DMS79 treated with DMSO at 0.1 percent for 48 hours (cell line): ENCODE measurements at places on chromosomes 13 and 19.

DNA sequence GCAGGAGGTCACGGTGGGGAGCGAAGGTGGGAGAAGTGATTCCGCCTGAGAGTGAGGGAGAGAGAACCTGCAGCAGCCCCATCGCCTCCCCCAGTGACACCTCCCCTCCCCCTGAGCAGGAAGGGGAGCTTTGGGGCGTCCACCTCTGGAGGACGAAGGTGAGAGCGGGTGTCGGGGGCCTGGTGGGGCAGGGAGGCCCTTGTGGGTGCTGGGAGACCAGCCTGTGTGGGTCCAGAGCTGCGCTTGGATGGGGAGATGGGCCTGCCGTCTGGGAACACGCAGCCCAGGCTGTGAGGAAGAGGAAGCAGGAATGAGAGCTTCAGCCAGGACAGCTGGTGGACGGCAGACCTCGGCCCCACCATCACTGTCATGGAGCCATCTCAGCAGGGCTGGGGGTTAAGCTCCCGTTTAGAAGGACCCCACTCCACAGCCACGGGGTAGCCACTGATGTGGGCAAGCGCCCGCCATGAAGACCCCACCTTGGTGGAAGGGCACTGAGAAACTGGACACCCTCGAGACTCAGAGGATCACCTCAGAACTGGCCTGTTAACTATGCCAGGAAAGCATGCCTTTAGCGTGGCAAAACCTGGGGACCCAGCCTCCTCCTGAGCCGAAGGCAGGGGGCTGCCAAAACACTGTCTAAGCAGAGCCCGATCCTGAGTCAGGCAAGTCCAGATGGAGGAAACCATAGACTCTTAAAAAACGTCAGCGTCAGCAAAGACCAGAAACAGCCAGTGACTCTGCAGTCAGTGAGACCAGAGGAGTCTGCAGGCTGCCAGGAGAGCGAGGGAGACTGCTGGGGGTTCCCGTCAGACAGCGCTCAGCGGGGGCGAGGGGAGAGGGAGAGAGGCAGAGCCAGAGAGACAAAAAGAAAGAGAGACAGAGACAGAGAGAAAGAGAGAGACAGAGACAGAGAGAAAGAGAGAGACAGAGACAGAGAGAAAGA is 6.4 kb upstream of the PROZ start:
- peak; percentile 18 for DNase-seq

DNA sequence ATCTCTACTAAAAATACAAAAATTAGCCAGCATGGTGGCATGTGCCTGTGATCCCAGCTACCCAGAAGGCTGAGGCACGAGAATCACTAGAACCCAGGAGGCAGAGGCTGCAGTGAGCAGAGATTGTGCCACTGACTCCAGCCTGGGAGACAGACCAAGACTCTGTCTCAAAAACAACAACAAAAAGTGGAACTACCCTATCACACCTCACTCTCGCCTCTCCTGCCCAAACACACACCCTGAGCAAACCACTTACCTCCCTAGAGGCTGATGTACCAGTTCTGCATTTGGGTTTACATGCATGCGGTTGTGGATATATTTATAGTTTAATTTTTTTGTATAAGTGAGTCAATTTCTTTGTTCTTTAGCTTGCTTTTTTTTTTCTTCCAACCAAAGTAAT is 7.7 kb upstream of the PTOV1 start:
- DNase-seq: no peak

DNA sequence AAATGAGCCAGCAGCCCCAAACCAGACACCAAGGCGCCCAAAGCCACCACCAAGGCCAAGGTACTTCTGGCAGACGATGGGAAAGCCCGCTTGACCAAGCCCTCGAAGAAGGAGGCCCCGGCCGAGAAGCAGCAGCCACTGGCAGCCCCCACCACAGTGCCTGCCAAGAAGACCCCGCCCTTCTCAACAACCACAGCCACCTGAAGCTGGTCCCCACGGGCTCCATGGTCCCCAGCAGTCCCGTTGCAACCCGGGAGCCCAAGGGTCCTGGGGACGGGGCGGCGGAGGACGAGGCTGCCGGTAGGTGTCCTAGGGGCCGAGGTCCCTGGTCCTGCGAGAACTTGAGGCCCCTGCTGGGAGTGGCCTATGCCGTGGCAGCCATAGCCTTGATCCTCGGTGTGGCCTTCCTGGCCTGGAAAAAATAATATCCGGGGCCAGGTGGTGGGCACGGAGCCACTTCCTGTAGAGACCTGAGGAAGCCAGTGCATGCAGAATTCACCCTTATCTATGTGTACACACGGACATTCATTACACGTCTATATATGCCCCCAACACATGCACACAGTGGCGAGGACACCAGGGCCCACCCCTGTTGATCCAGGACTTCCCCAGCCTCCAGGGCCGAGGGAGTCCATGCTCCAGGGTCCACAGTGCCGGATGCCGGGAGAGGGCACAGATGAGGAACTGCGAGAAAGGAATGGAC is 13.8 kb downstream of the C1QTNF9 start:
- no peak for DNase-seq

DNA sequence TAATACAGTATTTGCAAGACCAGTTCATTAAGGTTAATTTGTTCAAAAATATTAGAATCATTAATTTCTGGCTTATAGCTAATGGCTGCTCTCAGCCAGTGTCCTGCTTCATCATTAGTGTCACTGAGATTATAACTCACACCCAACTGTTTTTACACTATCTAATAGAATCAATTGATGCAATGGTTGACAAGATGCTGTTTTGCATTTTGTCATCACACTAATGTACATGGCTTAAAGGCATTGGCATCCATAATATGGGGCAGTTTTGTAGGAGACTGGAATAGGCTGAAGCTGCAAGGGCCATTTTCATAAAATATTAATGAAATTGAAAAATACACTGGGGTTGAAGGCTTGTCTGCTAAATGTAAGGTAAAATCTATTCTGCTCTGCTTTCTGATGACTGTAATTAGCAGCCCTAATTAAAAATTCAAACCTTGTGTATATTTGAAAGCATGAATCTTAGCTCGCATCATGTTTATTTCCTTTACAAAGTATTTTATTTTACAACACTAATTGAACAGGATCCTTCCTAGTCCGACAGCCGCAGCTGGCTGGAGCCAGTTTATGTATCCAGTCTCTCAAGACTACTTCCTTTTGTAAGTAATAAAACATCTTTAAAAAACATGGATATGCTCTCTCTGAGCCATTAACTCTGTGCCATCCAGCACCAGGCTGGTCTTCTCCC is 296.7 kb downstream of the POU4F1 start:
- no peak for DNase-seq

- no peak for DNase-seq
These were observed 1.6 kb upstream of the ADPRHL1 start for GRCh38 chr13:113454936-113455335.

DNA sequence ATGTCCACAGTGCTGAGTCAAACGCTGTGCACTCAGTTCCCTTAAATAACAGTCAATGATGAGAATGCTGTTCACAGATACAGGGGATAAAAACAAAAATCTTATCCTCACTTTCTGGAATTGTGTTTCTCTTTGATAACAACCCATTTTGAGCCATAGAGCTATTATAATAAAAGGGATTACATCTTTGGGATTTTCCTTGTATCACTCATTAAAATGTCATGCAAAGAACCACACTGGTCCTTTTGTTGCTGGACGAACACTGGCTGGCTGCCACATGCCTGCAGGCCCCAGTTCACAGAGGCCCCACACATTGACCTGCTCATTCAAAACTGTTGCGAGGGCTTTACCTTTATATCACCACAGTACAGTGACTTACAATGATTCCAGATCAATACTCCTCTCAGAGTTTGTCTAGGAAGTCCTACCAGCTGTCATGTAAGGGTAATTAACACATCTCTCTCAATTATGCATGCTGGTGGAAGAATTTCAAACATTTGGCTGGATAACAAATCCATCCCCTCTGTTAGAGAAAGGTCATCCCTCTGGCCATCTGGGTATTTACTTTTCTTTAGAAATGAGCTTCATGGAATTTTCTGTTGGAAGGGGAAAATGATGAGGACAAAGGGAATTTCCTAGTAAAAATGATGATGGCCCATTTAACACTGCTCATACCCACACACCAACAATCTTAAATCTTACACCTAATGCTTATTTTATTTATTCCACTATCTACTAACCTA is 85.9 kb downstream of the MBNL2 start:
- DNase-seq: no peak

GRCh38 chr19:5466814-5467291 is 11.6 kb downstream of the ZNRF4 start:
- DNase-seq: peak; percentile 24

GRCh38 chr13:50341526-50341925 is 326.3 kb downstream of the KCNRG start:
- no peak for DNase-seq

DNA sequence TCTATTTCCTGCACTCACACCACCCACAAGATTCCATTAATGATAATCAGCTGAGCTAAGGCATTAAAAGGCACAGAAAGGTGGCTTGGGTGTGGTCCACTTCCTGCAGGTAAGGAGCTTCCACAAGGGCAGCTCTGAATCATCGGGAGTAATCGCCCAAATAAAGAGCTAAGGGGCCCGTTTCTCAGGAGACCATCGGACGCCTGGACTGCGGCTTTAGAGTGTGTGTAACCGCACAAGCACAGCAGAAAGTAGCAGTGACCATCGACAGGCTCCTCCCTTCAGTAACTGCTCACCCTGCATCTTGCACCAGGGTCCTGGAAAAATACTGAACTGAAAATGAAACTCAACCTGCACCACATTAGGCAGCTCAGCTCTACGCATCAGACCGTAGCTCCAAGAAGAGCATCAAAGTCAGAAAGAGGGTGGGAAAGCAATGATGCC is 6.0 kb downstream of the STK24 start:
- DNase-seq: peak; percentile 94

GRCh38 chr13:100636441-100636840 is 38.2 kb downstream of the TMTC4 start:
- DNase-seq: peak; percentile 69

DNA sequence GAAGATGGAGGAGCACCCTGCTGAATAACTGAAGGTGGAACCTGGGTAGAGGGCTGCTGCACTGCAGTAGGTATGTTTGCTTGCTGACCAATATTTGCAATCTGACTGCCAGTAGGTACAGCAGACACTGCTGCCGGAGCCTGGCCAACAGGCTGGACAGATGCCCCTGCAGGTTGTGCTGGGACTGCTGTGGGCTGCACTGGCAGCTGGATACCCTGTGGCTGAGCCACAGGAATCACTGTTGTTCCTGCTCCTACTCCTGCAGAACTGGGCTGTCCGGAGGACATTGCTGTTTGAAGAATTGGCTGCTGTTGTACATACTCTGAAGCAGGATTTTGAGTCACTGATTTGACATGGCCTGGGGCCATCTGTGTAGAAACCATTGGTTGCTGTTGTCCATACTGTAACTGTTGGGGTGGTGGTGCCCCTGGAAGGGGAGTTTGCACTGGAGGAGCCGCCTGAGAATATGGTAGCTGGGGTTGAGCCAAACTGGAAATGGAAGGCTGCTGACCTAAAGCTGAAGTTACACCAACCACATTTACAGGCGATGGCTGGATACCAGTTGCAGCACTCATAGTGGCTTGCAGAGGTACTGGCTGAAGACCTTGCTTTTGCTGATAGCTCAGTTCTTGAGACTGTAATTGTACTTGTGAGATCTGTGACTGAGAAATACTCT is 2.2 kb downstream of the TSC22D1 start:
- no peak for DNase-seq

DNA sequence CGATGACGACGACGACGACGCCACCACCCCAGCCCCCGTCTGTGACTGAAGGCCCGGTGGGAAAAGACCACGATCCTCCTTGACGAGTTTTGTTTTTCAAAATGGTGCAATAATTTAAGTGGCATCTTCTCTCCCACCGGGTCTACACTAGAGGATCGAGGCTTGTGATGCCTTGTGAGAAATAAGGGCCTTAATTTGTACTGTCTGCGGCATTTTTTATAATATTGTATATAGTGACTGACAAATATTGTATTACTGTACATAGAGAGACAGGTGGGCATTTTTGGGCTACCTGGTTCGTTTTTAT is 2.5 kb downstream of the KLF2 start:
- DNase-seq: no peak

DNA sequence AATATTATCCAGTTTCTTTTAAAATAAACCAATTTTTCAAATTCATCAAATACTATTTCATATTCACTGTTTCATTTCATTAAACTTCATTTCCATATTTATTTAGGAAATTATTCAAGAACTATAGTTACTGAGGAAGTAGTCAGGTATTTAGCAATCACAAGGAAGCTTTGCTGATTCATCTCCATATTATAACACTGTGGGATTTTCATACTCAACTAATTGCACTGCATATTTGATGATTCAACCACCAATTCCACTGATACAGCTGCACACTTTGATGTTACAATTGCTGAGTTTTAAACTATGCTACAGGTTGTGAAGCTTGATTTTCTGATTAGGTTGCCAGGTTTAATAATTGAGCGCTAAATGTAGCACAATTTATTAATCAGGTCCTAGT is 556.8 kb upstream of the SLITRK1 start:
- no peak for DNase-seq

GRCh38 chr19:41541990-41542584 is 33.9 kb upstream of the CEACAM21 start:
- no peak for DNase-seq

- peak; percentile 94 for DNase-seq
These were observed at the start of gene UBXN6 for GRCh38 chr19:4457654-4458395. TSS of gene UBXN6 (minus strand) at chr19:4457794. CDS start at chr19:4457697, 97 bp downstream.

GRCh38 chr19:20078581-20079031 is 806 bp downstream of the ZNF90 start:
- peak; percentile 60 for DNase-seq

DNA sequence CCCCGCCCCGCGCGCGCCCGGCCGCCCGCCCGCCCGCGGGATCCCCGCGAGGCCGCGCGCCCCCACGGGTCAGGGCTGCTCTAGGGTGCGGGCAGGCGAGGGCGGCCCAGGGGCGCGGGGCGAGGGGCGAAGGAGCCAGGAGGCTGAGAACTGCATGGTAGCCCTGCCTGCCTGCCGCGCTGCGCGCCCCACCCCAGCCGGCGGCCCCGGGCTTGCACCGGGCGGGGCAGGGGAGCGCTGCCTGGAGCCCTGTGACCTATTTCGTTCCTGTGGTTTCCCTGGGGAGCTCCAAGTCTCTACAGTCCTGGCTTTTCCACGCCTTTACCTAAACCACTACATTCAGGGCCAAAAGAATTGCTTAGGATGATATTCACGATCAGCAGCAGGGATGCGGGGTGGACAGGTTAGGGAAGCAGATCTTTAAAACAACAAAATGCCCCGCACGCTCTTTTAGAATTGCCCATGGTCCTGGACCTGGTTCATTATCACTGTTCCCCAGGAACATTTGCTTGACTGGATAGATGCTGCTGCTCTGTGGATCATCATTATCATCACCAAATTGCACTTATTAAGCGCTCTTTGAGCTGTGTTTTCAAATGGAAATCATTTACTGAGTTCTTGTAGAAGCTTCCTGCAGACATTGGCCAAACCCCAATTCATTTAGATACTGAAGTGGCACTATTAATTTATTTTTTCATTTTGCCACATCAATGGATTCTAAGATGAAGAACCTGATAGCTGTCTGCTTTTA is 421 bp upstream of the GPR12 start:
- no peak for DNase-seq

- no peak for DNase-seq
These were observed 660.4 kb upstream of the KLF12 start for GRCh38 chr13:74794582-74794981.

- DNase-seq: no peak
These were observed 150.2 kb downstream of the DCT start for GRCh38 chr13:94329277-94329676.
